ENCODE measurements at places on chromosomes 3 and 15. TPM values are rescaled to one million over a fixed set of nuclear protein-coding genes. Genes with fewer than 3 reads are reported as not detected.

DNA sequence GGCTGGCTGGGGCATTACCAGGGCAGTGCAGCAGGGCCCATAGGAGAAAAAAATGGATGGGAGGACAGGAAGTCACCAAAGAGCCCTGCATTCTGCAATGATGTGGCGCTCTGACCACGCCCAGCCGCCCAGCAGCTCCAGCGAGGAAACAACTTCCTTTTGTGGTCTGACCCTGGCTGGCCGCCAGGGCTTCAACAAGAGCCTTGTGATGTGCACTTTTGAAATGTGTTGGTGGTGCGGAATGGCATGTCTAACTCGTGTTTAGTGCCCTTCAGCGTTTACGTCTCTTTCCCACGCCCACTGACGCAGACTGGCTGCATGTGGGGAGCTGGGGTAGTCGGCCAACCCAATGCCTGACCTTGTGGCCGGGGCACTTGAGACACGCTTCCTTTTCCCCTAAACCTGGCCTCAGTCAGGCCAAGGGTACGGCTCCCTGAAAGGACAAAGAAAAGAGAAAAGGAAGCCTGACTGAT, 81.9 kb upstream of the CTNNB1 start:
- peak; percentile 54 for DNase-seq

DNA sequence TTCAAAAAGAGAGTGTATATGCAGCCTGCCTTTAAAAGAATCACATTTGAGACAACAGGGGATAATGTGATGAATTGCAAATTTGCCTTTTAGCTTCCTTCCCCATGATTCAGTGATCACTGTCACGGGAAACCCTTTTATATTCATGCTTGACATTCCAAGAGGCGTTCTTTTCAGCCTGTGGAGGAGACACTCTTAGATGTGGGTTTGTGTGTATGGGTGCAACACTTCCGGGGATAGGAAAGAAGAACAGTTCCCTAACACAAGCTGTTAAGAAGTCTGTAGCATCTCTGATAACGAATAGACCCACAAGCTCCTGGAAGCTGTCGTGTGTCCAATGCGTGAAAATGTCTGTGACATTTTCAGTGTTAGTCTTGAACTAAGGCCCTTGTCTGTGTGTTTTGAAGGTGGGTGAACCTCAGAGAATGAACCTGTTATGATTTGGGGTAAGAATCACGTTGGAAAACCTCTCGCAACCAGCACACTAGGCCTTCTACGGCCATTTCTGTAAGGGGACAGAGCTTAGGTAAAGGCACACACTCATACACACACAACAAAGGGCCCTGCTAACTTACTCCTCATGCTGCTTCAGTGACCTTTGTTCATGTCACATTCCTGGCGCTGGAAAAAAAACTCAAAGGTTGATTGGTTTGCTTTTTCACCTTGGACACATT, 229.2 kb upstream of the ST8SIA2 start:
- DNase-seq: no peak

The SPINK8 gene
- not detected for total RNA-seq

DNA sequence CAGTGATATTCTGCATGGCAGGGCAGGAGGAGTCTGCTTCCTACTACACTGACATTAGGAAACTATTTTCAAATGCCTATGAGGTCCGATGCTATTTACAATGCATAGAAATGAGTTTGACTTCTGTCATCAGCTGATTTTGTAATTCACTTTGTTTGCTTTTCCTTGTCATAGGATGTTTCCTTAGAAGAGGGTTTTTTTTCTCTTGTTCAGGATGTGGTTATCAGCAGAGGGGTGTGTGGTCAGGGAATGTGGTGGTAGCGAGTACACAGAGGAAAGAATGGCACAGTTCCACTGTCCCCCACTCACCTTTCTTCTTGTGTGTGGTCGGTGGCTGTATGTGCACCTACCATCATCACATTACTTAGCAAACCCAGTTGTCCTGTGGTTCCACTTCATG, 231.5 kb downstream of the LRTM1 start:
- no peak for DNase-seq

- no peak for DNase-seq
Observed at GRCh38 chr3:123421353-123422174, 27.3 kb downstream of the ADCY5 start.

DNA sequence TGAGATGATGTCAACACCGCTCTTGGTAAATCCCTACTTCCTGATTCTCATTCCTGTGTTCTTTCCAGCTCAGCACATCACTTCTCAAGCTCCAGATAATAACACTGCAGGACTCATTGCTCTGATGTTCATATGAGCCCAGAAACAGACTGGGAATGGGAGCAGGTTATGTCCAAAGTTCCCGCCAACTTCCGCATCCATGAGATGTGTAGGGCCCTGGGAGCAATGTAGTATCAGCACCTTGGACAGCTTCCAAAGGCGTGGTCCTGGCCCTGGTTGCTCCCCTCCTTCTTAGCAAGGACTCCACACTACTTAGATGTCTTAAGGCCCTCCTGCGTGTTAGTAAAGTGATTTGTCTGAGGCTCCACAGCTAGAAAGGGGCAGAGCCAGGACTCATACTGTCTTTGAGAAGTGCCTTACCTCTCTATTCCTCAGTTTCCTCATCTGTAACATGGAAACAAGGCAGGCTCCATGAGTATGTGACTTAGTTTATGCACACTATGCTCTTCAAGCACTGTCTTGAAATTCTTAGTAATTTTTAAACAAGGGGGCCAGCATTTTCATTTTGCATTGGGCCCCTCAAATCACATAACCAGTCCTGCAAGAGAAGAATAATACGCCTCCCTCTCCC, 27.9 kb upstream of the SLC6A1 start:
- no peak for DNase-seq

DNA sequence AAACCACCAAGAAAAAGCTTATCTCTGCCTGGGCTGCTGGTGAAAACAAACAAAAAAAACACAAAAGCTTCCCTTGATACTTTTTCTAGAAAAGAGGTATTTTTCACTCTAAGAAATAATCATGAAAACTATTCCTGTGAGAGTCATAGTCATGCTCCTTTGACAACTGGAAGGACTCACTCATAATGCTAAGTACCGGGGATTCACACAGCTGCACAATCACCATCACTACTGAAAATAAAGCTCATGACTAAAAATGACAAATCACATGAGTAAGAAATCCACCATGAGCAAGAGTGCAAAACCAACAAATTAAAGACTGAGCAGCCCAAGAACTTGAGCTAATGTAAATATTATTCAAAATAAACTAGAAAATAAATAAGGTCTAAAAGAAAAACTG, 10.6 kb upstream of the POU1F1 start:
- no peak for DNase-seq

The POMGNT2 gene
- total RNA-seq: 6.6 TPM

Data from liver (tissue), 10 donors.